ENCODE measurements at places on chromosomes 7 and 10. TPM values are rescaled to one million over a fixed set of nuclear protein-coding genes. Genes with fewer than 3 reads are reported as not detected.
A peak's percentile ranks its signal among the peaks of the same experiment; 100 is the strongest.

ADAM22 gene
- 6.1 TPM for total RNA-seq

SEMA3D gene
- 2.2 TPM for total RNA-seq

DNA sequence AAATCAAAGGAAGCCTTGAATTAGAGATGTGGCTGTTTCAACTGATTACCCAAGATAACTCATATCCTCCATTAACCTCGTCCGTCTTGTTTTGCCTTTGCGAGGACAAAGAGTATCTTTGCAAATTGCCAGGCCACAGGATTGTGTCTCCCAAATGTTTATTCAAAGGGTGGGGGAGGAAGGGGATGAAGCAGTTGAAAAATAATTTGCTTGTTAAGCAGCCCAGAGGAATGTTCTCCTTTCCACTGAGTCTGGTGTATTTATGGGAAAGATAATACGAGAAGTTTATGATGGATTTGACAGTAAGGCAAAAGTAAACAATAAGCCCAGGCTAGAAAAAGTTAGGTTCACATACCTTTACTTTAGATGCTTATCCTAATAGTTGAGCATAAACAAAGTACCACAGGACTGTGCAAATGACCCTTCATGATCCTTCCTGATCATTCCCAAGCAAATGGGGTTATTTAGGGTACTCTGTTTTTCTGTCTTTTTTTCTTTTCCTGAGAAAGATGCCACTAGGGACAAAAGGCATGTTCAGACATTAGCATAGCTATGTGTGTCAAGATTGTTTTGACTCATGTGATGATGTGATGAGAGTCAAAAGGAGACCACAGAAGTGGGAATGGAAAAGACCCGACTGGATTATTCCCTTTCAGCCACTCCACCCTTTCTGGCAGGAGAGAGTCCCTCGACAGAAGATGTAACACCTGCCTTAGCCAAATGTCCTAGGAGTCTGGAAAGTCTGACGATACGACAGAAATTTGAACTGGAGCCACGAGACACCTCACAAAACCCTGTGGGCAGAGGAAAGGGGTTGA, 243.0 kb upstream of the GLI3 start:
- no peak for DNase-seq
- H3K4me3 ChIP-seq, result no peak overlapping the region
- H3K27ac ChIP-seq, result peak overlapping the region; percentile 52
- H3K27me3 ChIP-seq, result no peaks in the 10 kb centered on the region
- H3K36me3 ChIP-seq, result no peaks in the 10 kb centered on the region

DNA sequence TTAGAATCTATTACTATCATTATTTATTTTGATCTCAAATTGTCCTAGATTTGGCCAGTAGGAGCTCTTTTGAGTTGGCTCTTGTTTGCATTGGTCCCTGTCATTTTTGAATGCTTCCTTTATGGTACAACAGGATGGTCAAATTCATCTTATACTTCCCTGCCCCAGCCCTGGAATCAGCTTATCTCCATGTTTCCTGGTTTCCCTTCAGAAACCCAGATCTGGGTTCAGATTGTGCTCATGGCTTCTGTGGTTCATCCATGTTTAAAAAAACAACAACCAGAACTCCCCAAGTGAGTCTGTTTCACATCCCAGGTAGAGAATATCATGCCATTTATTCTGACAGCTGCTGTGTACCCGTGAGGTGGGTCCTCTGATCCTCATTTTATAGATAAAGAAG, 10.6 kb downstream of the ZFYVE27 start:
- H3K4me1 ChIP-seq, result peaks cover 6% of the 10 kb centered on the region
- H3K27me3 ChIP-seq, result no peaks in the 10 kb centered on the region
- H3K36me3 ChIP-seq, result peaks cover 86% of the 10 kb centered on the region
- no peak overlapping the region for H3K27ac ChIP-seq

DNA sequence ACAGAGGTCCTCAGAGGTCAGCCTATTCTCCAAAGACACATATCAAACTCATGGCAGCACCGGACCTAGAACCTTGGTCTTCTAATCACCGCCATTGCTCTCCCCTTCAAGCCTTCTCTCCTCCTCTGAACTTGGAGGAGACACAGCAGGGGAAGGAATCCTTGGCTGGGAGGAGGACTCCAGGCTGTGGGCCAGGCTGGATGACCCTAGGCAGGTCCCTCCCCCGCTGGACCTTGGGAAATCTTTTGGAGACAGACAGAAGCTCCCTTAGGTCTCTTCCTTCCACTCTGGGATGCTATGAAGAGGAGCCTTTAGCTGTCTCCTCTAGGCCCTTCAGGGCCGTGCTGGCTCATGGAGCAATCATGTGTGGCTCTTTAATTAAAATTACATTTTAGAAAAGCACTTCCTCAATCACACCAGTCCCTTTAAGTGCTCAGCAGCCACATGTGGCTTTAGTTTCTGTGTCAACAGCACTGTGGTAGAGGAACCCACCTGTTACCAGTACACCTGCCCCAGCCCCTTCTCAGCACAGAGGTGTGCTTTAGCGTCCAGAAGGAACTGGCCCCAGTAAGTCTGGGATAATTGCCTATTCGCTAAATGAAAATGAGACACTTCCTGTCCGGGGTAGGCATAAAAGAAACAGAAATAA, 238.2 kb downstream of the CELF2 start:
- no peak overlapping the region for H3K27ac ChIP-seq
- H3K27me3 ChIP-seq, result no peaks in the 10 kb centered on the region
- peaks cover 18% of the 10 kb centered on the region for H3K36me3 ChIP-seq
- no peak for DNase-seq

OPALIN gene
- total RNA-seq, result not detected

DNA sequence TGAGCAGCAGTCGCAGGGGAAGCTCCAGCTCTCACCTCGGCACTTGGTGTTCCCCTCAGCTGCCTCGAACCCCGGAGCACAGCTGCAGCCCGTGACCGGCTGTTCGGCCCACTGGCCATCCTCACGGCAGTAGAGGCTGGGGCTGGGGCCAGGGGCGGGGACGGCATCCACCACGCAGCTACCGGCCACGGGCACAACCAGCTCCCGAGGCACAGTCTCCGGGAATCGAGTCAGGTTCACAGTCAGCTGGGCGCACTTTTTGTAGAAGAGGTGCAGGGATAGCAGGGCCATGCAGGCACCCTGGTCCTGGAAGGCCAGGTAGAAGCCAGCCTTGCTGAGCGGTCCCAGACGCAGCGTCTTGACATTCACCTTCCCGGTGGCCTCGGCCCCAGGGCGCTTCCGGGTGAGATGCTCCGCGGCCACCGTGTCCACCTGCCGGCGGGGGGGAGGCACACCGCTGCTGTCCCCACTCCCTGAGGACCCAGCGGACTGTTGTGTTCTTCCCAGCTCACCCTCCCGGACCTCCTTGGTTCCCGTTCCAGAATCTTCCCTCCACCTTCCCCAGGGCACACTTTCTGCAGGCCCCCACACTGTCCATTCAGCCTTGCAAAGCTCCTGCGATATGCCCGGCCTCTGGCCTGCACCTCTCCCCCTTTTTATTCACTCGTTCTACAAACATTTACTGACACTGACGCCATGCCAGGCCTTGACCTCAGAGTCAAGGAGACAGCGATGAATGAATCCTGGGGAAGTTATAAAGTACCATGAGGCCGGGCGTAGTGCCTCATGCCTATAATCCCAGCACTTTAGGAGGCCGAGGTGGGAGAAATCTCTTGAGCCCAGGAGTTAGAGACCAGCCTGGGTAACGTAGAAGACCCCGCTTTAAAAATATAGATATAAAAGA, 4.8 kb downstream of the EPHB4 start:
- H3K27ac ChIP-seq, result no peak overlapping the region
- no peaks in the 10 kb centered on the region for H3K27me3 ChIP-seq
- H3K4me1 ChIP-seq, result peaks cover 34% of the 10 kb centered on the region
- peaks cover 62% of the 10 kb centered on the region for H3K36me3 ChIP-seq
- no peak overlapping the region for H3K4me3 ChIP-seq

DNA sequence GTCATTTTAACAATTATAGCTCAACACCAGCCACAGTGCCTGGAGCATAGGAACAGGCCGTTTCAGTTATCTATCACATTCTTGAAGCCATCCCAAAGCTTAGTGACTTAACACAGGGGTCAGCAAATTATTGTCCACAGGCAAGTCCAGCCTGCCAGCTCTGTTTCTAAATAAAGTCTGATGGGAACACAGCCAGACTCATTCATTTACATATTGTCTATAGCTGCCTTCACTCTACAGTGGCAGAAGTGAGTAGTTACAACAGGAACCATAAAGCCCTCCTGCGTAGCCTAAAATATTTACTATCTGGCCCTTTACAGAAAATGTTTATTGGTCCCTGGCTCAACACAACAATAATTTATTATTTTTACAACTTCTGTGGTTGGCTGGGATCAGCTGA, 407.5 kb upstream of the AUTS2 start:
- H3K4me1 ChIP-seq, result peaks cover 8% of the 10 kb centered on the region
- no peak for DNase-seq
- no peak overlapping the region for H3K27ac ChIP-seq
- no peaks in the 10 kb centered on the region for H3K36me3 ChIP-seq
- no peak overlapping the region for H3K4me3 ChIP-seq
- H3K27me3 ChIP-seq, result no peaks in the 10 kb centered on the region

DNA sequence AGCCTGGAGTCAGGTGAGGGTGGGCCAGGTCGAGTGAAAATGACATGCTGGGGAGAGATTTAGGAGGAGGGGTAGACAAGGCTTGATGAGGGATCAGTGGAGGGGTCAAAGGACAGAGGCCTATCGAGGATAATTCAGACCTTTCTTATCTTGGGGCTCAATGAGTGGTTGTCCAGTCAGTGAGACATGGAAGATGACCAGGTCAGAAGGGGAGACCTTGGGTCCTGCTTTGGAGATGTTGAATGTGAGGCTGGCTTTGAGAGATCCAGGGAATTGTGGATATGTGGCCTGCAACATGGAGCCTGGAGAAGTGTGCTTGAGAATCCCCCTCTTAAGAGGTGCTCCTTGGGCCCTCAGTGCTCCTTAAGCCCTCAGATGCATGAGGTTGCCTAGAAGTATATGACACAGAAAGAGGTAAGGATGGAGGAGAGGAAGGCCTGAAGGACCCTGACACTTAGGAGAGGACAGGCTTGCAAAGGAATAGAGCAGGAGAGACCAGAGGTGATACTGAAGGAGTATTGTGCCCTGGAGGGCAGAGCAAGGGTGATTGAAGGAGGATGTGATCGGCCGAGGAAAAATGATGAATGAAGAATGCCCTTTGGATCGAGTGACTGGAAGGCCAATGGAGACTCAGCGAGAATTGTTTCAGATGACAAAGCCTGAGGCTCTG, 129.8 kb upstream of the GPR26 start:
- H3K4me3 ChIP-seq, result no peak overlapping the region
- DNase-seq, result peak; percentile 84
- no peak overlapping the region for H3K27ac ChIP-seq
- no peaks in the 10 kb centered on the region for H3K36me3 ChIP-seq
- no peaks in the 10 kb centered on the region for H3K4me1 ChIP-seq

CDC14C gene
- total RNA-seq, result not detected

DNA sequence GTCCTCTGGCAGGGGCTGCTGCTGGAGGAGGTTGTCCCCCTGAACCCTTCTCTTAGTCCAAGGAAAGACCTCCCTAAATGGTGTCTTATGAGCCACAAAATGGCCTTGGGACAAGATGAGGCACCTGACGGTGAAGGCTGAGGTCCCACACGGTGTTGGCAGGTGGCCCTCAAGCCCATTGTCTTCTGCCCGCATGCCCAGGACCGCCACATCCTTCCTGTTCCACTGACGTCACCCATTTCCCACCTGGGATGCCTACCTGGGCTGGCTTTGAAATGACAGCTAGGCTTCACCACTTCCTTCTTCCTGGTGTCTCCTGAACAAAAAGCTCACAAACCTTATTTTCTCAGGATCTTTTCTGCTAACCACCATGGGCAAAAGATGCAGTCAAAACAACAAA, 2.1 kb upstream of the DMBT1 start:
- no peak overlapping the region for H3K4me3 ChIP-seq
- no peak for DNase-seq
- H3K27ac ChIP-seq, result no peak overlapping the region
- H3K27me3 ChIP-seq, result no peaks in the 10 kb centered on the region
- no peaks in the 10 kb centered on the region for H3K36me3 ChIP-seq

- no peaks in the 10 kb centered on the region for H3K4me1 ChIP-seq
- no peak for DNase-seq
- no peak overlapping the region for H3K4me3 ChIP-seq
- H3K27me3 ChIP-seq, result no peaks in the 10 kb centered on the region
- no peak overlapping the region for H3K27ac ChIP-seq
Measured at GRCh38 chr10:50456719-50457118, 167.0 kb downstream of the SGMS1 start.

GRCh38 chr7:45882465-45882810, 5.8 kb upstream of the IGFBP1 start:
- H3K27ac ChIP-seq, result no peak overlapping the region
- H3K4me1 ChIP-seq, result no peaks in the 10 kb centered on the region
- H3K36me3 ChIP-seq, result no peaks in the 10 kb centered on the region
- H3K27me3 ChIP-seq, result no peaks in the 10 kb centered on the region
- no peak for DNase-seq
- no peak overlapping the region for H3K4me3 ChIP-seq

MMRN2 gene
- total RNA-seq, result 57.2 TPM

PAX2 gene
- not detected for total RNA-seq

PIK3CG gene
- total RNA-seq, result 4.4 TPM

CPA1 gene
- not detected for total RNA-seq

DNA sequence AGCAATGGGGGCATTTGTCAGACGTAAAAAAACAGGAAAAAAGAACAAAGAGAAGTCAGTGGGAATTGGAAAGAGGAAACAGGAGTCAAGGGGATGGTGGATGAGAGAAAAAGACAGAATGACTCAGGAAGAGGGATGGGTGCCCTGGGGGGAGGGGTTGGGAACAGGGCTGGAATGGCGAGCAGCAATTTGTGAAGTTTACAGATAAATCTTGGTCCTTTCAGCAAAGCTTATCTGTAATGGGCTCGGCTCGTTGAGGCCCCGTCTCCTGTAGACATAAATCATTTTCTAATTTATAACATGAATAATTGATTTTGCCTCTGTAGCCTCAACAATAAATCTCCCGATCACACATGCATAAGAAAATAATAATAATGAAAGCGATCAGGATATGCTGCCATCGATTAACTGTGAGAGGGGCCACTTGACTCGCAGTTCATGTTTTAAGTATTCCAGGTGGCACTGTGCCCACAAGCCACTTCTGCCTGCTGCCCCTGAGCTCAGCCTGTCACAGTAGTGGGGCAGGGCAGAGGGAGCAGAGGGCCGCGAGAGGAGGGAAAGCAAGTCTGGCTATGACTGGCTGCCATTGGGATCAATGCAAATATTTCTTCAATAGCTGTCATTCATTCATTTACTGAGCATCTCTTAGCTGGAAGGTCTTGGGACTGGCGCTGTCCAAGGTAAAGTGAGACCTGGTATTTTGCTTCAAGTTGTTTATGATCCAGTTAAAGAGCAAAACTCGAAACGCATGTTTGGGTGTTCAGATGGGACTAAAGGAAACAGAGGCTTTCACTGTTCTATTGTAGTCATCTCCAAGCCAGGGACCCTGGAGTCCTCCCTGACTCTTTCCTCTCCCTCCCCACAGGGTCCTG, 47.4 kb upstream of the R3HCC1L start:
- H3K4me1 ChIP-seq, result no peaks in the 10 kb centered on the region
- no peak overlapping the region for H3K27ac ChIP-seq
- no peaks in the 10 kb centered on the region for H3K27me3 ChIP-seq
- DNase-seq, result no peak

- H3K27me3 ChIP-seq, result no peaks in the 10 kb centered on the region
- H3K27ac ChIP-seq, result no peak overlapping the region
- DNase-seq, result no peak
- no peaks in the 10 kb centered on the region for H3K36me3 ChIP-seq
Measured at GRCh38 chr7:125253452-125254190, 324.0 kb upstream of the POT1 start.

- peak; percentile 79 for DNase-seq
- peak overlapping the region; percentile 79 for H3K27ac ChIP-seq
- H3K4me1 ChIP-seq, result peaks cover 43% of the 10 kb centered on the region
- H3K27me3 ChIP-seq, result no peaks in the 10 kb centered on the region
- H3K36me3 ChIP-seq, result no peaks in the 10 kb centered on the region
- no peak overlapping the region for H3K4me3 ChIP-seq
Measured at GRCh38 chr7:55087521-55087961, 68.7 kb downstream of the EGFR start.

TUBB8 gene
- not detected for total RNA-seq
